ENCODE measurements at places on chromosomes 1 and 21. TPM values are rescaled to one million over a fixed set of nuclear protein-coding genes. Genes with fewer than 3 reads are reported as not detected.
A peak's percentile ranks its signal among the peaks of the same experiment; 100 is the strongest.

DNA sequence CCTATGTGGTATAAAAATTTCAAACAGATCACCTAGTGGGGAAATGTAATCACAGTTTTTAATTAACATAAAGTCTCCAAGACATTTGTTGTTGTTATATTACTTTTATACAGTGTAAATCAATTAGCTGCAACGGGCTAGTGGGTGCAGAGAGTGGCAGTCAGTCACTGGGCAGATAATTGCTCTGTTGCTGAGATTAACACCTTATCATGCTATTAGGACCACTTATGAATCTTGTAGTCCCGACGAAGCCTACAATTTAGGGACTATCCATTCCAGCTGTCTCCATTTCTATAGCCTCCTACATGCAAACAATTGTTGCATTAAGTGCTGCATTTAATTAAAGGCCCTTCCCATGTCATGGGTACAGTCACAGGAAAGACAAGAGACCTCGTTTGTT lies 158.9 kb upstream of the PROX1 start:
- no peaks in the 10 kb centered on the region for H3K36me3 ChIP-seq
- H3K27me3 ChIP-seq = no peaks in the 10 kb centered on the region
- H3K4me3 ChIP-seq = no peak overlapping the region
- no peak for DNase-seq
- no peaks in the 10 kb centered on the region for H3K4me1 ChIP-seq

GRCh38 chr1:220338759-220339158 lies 66.5 kb upstream of the RAB3GAP2 start:
- H3K36me3 ChIP-seq = no peaks in the 10 kb centered on the region
- H3K27ac ChIP-seq = no peak overlapping the region
- DNase-seq = no peak
- H3K4me1 ChIP-seq = no peaks in the 10 kb centered on the region

DNA sequence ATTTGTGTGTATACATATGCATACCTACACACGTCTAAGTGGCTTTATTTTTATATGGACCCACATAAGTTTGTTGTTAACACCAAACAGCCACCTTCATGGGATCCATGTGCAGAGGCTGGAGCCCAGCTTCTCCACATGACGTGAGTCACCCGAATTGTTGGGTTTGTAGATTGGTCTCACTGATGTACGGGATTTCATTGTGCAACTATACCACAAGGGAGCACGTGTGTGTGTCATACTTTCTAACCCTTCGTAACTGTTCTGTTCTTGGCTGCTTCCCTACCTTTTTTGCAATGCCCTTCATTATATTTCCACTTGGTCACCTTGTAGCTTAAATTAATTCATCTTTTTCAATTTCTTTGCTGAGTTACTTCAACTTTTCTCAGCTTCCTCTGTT lies 21.0 kb downstream of the SPRTN start:
- H3K4me1 ChIP-seq = no peaks in the 10 kb centered on the region
- peaks cover 12% of the 10 kb centered on the region for H3K36me3 ChIP-seq
- no peaks in the 10 kb centered on the region for H3K27me3 ChIP-seq
- no peak overlapping the region for H3K4me3 ChIP-seq

DNA sequence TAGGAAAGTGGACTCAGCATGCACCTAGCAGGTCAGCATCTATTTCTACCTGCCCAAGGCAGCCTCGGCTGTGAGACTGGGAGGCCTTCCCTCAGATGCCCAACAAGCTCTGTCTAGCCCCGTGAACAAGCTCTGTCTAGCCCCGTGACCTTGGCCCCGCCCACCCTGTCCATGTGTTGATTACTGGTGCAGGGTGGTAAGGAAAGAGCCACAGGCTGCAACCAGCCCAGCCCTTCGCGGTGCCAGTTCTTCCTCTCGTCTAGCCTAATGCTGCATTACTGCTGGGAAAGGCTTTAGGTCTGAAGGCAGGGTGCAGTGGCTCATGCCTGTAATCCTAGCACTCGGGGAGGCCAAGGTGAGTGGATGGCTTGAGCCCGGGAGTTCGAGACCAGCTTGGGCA lies 2.2 kb downstream of the GPR153 start:
- no peak for DNase-seq
- peaks cover 16% of the 10 kb centered on the region for H3K4me1 ChIP-seq

DNA sequence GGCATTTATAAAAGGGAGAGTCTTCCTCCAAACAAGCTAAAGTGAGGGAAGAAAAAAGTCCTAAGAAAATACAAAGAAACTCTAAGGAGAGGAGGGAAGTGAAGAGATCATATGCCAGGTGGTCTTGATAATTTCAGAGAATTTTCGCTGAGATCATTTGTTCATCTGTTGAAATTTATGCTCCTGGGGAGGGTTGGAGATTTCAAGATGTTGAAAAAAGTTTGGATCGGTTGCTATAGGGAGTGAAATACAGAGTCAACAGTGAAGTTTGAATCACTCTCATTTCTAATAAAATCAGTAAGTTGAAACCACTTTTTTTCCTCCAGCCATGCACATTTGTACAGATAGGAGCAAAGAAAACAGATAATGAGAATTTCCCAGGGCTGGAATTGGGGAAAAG lies 299.1 kb upstream of the ADAMTS5 start:
- H3K27ac ChIP-seq = no peak overlapping the region
- no peaks in the 10 kb centered on the region for H3K36me3 ChIP-seq
- no peak overlapping the region for H3K4me3 ChIP-seq
- H3K4me1 ChIP-seq = no peaks in the 10 kb centered on the region
- no peak for DNase-seq

DNA sequence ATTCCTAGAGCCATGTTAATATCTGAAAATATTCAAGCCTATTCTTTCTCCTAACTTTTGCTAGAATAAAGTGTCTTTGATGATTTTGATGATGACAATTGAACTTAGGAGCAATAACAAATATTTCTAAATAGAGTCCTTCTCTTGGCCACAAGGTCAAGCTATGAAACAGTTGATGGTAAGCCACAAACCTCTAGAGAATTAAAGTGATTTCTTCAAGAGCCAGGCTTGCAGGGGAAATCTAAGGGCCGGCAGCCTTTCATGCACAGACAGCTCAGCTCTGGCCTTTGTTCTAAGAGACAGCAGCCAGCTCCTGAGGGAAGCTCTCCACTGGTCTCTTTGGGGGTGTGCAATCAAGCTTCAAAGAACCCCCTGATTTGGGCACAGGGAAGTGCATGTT lies 59.0 kb downstream of the SUSD4 start:
- no peak for DNase-seq
- no peaks in the 10 kb centered on the region for H3K27me3 ChIP-seq
- H3K4me1 ChIP-seq = no peaks in the 10 kb centered on the region
- no peaks in the 10 kb centered on the region for H3K36me3 ChIP-seq
- no peak overlapping the region for H3K27ac ChIP-seq
- H3K4me3 ChIP-seq = no peak overlapping the region

- H3K27ac ChIP-seq = no peak overlapping the region
- H3K4me3 ChIP-seq = no peak overlapping the region
- no peaks in the 10 kb centered on the region for H3K4me1 ChIP-seq
Observed at GRCh38 chr1:61687901-61688300, 37.0 kb downstream of the TM2D1 start.

GRCh38 chr1:7388141-7388487 lies 383.0 kb upstream of the VAMP3 start:
- no peaks in the 10 kb centered on the region for H3K4me1 ChIP-seq
- no peak overlapping the region for H3K4me3 ChIP-seq
- no peak overlapping the region for H3K27ac ChIP-seq
- no peaks in the 10 kb centered on the region for H3K27me3 ChIP-seq
- H3K36me3 ChIP-seq = no peaks in the 10 kb centered on the region
- no peak for DNase-seq

DNA sequence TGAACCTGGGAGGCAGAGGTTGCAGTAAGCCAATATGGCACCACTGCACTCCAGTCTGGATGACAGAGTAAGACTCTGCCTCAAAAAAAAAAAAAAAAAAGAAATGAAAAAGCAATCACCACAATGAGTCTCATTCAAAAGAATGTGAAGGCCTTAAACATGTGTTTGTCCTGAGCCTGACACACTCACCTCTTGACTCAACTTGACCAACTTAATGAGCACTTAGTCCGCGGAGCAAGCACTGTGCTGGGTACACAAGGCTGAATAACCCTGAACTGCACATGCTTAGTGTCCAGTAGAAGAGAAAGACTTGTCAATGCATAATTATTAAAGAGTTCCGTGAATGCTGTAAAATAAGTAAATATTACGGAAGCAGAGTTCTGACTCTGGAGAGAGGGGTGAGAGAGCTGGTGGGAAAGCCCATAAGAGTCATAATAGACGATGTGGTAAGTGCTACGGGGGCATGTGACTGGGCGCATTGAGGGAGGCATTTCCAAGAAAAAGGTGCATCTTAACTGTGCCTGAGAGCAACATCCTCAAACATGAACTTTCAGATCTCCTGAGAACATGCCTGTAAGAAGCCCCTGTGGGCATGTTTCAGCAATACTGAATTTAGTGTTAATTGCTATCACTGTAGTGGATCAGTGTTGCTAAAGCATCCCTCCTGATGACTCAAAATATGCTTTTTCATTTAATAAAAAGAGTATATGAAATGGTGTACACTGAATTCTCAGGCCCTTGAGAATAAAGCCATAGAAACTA lies 27.2 kb downstream of the MCOLN2 start:
- H3K27ac ChIP-seq = no peak overlapping the region
- H3K4me1 ChIP-seq = no peaks in the 10 kb centered on the region
- no peak overlapping the region for H3K4me3 ChIP-seq
- no peak for DNase-seq
- no peaks in the 10 kb centered on the region for H3K36me3 ChIP-seq
- no peaks in the 10 kb centered on the region for H3K27me3 ChIP-seq

GRCh38 chr21:17688912-17689874 lies 76.5 kb upstream of the BTG3 start:
- H3K36me3 ChIP-seq = no peaks in the 10 kb centered on the region
- no peak overlapping the region for H3K27ac ChIP-seq
- no peaks in the 10 kb centered on the region for H3K27me3 ChIP-seq
- peaks cover 11% of the 10 kb centered on the region for H3K4me1 ChIP-seq

DNA sequence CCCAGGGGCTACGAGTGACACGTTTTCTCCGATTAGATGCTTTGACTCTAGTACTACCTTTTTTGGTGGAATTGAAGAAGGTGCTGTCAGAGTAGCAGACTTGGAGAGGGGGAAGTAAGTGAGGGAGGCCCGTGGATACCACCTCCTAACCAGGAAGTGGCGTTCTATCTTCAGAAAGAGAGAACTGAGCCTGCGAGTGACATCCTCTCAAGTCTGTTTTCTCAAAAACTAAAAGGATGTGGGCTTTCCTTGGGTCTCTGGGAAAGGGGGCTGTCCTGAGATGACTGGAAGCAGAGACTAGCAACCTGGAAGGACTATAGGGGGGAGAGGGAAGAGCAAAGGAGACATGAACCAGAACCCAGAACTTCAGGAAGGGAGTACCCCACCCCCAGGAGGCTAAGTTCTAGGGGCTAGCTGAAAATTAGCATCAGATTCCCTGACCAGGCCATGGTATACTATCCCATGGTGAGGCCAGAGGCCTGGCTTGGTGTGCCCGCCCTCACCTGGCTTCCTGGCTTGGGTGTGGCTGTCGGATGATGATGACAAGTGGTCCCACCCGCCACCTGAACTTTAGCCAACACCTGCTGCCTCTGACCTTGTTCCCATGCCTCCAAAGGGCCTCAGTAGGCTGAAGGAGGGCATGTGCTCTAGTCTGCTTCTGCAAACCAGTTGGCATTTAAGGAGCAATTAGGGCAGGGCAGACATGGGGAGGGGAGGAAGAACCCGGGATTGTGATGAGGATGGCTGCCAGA lies 49.1 kb downstream of the ATP2B4 start:
- H3K36me3 ChIP-seq = peaks cover 5% of the 10 kb centered on the region
- peak overlapping the region; percentile 83 for H3K27ac ChIP-seq
- H3K4me3 ChIP-seq = peak overlapping the region; percentile 50
- H3K4me1 ChIP-seq = peaks cover 63% of the 10 kb centered on the region
- DNase-seq = peak; percentile 33

DNA sequence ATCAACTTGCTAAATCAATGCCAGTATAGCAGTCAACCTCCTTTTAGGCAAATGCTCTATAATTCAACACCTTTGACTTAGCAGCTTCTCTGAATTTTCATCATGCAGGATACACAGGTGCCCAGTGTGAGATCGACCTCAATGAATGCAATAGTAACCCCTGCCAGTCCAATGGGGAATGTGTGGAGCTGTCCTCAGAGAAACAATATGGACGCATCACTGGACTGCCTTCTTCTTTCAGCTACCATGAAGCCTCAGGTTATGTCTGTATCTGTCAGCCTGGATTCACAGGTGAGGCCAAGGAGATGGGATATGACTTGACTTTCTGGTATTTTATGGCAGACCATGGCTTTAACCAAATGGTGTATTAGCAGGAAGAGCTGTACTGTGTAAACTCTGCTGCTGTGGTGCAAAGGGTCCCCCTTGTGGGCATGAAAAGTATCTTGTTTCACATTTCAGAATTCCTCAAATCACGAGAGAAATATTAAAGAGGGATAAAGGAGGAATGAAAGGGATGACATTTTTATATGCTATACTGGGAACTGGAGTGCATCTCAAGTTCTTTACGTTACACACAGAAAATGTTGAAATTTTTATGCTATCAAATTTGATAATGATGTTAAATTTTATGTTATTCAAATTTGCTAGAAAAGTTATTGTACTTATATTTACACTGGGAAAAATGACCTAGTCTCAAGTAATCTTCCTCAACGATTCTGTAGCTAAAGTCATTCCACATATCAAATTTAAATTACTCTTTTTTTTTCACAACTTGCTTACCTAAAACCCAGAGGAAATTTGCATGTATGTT lies 88.9 kb downstream of the CRB1 start:
- H3K36me3 ChIP-seq = no peaks in the 10 kb centered on the region
- H3K4me3 ChIP-seq = no peak overlapping the region
- no peaks in the 10 kb centered on the region for H3K4me1 ChIP-seq
- no peaks in the 10 kb centered on the region for H3K27me3 ChIP-seq

- H3K4me3 ChIP-seq = no peak overlapping the region
- peaks cover 1% of the 10 kb centered on the region for H3K27me3 ChIP-seq
- no peaks in the 10 kb centered on the region for H3K4me1 ChIP-seq
- H3K36me3 ChIP-seq = no peaks in the 10 kb centered on the region
- no peak overlapping the region for H3K27ac ChIP-seq
Observed at GRCh38 chr21:44742418-44743153, 31.2 kb upstream of the TSPEAR start.

DNA sequence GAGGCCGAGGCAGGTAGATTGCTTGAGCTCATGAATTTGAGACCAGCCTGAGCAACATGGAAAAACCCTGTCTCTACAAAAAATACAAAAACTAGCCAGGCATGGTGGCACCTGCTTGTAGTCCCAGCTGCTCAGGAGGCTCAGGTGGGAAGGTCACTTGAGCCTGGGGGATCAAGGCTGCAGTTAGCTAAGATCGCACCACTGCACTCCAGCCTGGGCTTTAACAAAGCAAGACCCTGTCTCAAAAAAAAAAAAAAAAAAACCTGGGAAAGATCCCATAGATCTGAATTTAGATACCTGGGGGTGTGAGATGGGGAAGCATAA lies 32.9 kb downstream of the NIBAN1 start:
- DNase-seq = no peak
- H3K27me3 ChIP-seq = no peaks in the 10 kb centered on the region
- H3K27ac ChIP-seq = no peak overlapping the region
- no peaks in the 10 kb centered on the region for H3K4me1 ChIP-seq
- peak overlapping the region; percentile 34 for H3K4me3 ChIP-seq

Gene IL19
- not detected for total RNA-seq

Gene FAM110D
- not detected for total RNA-seq

Gene OR2G3
- not detected for total RNA-seq

Gene TRPM2
- 3.1 TPM for total RNA-seq

Gene IQGAP3
- 0.10 TPM for total RNA-seq

Gene NUP210L
- total RNA-seq = 0.10 TPM

All from CD4-positive, CD25-positive, alpha-beta regulatory T cell (primary cell).